ENCODE measurements at places on chromosomes 6 and 20.
A peak's percentile ranks its signal among the peaks of the same experiment; 100 is the strongest.

- no peak for DNase-seq
Observed at GRCh38 chr6:127938701-127939100, 37.8 kb upstream of the THEMIS start.

DNA sequence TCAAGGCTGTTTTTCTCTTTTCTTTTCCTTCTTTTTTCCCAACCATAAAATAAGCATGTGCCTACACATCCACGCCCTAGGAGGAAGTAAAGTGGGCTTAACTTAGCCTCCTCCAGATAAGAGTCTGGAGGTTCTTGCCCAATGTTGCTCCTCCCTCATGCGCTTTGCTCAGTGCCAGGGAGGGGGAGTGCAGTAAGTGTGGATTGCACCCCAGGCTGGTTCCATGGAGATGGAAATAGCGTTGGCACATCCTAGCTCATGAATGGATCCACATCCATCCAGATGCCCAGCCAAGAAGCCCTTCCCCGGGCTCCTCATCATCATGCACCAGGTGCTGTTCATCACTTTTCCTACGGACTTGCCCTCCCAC lies 58.2 kb downstream of the NEDD9 start:
- DNase-seq: no peak

DNA sequence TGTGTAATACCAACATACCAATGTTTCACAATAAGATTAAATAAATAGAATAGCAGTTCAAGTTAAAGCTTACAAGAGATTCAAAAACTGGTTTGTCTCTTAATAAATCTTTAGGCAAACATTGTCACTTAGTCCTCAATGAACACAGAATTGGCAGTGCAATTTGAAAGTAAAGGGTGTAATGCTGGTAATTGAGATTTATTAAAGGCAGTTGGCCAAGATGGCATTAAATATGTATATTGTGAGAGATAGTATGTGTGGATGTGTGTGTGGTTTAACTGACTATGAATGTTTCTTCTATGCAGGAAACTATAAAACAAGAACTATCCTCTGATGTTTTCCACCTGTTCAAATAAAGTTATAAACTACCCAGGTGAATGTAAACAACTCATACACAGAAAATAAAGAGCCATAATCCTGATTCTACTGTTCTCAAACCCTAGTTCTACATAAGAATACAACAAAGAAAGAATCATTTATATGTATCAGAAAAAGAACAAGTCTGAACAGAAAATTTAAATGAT lies 267.9 kb upstream of the PTCHD4 start:
- DNase-seq: no peak

GRCh38 chr20:7967199-7967844 lies 27.1 kb upstream of the HAO1 start:
- DNase-seq: no peak

DNA sequence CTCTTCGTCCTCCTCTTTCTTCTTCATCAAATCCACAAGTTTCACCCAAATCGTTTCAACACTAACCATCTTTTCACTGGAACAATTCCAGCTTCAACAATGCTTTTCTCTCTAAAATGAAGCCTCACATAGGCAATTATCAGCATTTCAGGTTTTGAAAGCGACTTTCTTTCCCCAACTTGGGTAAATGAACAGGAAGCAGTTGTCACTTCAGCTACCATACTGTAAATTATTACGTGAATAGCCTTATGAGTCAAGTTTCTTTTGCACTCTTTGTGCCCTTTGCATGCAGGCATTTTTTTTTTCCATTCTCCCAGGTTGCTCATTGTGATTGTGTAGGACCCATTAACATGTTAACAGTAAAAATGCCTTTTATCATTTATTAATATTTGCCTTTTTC lies 121.7 kb upstream of the BTBD3 start:
- DNase-seq: no peak

DNA sequence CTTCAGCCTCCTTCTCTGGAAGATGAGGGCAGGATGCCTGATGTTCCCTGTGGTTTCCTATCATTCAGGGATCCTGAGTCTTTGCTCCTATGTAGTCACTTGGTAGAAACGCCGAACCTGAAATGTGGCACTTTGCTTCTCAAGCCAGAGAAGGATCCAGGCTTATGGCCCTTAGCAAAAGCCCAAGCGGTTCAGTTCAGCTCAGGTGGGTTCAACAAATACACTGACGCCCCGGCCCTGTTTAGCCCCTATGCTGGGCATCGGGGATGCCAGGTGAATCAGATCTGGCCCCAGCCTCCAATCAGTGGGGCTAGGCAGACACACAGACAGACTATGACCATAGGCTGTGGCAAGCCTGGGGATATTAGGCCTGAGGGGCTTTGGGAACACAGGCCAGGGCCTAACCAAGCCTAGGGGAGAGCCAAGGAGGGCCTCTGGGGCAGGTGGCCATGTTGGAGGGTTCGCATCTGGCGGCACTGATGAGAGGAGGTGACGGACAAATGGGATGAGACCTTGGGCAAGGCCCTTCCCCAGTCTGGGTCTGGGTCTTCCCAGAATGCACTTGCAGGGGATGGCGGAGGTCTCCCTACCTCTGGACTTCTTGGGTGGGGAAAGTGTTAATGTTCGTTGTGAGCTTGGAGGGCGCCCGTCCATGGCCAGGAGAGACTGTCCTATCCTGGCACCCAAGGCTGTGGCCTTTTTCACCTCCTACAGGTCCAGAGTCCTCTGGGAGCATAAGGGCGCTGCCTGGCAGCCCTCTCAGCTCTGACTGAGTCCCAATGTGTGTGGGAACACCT lies 17.6 kb upstream of the SRC start:
- DNase-seq: no peak

- DNase-seq: no peak
Observed at GRCh38 chr6:163637524-163637923, 223.0 kb downstream of the QKI start.

- peak; percentile 16 for DNase-seq
Observed at GRCh38 chr6:129317931-129318820, 391.8 kb downstream of the ARHGAP18 start.

DNA sequence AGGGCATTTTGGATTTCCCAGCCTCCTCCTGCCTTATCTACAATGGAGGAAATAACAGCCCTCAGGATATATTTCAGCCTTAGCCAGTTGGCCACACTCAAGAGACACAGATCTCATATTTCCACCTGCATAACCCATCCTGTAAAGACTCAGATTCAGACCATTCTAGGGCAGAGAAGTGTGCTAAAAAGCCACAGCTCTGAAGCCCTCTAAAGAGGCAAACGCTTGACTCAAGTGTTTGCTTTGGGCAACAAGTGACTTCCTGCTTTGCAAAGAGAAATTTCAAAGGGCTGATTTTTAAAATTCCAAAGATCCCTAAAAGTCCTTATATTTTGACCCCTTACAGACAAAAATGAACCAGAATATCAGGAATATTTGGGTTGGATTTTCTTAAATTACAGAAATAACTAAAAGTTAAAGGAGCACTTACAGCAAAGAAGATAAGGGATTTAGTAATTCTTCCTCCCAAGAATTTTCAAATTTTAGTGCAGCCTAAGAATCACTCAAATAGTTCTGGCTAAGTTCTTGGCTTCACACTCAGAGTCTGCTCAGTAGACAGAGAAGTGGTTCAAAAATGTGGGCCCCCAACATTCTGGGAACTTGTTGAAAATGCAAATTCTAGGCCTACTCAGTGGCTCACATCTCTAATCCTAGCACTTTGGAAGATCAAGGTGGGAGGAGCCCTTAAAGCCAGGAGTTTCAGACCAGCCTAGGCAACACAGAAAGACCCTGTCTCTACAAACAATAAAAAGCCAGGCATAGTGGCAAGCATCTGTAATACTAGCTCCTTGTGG lies 18.9 kb upstream of the ADGRF5 start:
- no peak for DNase-seq

GRCh38 chr6:146814148-146814750 lies 215.5 kb downstream of the ADGB start:
- DNase-seq: no peak

- DNase-seq: no peak
Observed at GRCh38 chr6:156760377-156760776, 16.8 kb upstream of the ARID1B start.

DNA sequence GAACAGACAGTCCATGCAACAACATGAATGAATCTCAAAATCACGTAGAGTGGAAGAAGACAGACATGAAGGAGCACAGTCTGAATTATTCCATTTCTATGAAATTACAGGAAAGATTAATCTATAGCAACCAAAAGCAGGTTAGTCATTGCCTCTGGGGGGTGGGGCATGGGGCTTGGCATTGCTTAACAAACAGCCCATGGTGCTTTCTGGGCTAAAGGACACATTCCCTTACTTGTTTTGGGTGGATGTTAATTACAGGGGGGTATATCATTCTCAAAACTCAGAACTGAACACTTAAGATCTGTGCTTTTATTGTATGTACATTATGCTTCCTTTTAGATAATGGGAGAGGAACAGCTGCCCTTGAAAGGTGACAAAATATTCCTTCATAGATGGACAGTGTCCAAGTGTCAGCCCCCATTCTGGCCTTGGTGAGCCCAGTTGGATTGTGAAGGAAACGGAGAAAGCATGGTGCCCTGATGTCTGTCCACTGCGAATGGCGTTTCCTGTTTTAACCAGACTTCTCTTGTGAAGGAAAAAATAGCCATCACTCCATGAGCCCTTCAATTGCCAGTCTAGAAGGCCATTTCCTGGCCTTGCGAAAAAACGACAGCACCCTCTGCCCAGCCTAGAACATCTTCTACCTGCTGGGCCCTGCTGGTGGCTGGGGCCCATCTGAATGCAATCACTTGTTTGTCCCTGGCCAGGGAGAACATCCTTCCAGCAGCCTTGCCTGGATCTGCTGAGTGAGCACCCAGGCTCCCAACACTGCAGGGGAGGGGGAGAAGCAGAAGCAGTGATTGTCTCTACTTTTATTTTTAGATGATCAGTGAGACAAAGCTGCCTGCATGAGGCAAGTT lies 179.7 kb downstream of the BCAS1 start:
- no peak for DNase-seq

DNA sequence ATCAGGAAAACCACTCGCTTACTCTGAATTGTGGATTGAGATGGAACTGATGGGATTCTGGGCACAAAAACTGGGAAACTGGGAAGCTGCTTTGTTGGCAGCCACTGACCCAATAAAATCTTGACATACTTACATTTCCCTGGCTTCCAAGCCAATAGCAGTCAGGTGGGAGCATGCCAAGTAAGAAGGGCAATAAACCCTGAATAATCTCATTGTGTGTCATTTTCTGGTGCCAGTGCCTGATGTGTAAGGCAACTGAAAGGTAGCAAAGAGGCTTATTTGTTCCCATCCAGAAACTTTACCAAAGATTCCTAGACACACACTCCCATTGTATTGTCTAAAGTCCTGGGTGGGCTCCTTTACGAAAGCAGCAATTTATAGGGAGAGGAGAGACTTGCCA lies 93.2 kb downstream of the TBX18 start:
- peak; percentile 74 for DNase-seq

- no peak for DNase-seq
Observed at GRCh38 chr6:48695872-48696271, 584.9 kb upstream of the PTCHD4 start.

DNA sequence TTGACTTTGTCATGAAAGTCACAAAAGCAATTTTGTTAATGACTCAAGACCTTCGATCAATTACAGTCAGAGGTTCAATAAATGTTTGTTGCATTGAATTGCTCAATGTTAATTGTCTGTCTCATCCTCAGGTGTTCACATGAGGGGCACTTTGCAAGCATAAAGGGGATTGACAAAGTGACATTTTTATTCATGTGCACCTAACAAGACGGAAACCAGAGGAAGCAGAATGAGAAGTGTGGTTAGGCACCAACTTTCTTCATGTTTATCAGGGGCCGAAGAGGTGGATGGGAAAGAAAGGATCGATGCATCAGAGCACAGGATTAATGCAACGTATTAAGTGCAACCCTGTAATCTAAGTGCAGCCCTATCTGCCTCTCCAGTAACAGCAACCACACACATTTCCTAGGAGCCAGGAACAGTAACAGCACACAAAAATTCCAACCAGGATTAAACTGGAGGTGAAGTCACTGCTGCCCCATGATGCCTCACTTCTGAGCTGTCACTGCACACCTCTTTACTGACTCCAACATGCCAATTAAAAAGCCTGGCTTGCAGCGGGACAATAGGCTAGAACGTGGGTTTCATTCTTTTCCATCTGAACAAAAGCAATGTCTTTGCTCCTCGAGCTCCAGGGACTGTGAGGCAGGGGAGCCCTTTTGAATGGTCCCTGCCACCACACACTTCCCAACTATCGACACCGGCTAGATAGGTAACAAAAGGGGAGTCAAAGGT lies 262.7 kb downstream of the CD83 start:
- DNase-seq: no peak

DNA sequence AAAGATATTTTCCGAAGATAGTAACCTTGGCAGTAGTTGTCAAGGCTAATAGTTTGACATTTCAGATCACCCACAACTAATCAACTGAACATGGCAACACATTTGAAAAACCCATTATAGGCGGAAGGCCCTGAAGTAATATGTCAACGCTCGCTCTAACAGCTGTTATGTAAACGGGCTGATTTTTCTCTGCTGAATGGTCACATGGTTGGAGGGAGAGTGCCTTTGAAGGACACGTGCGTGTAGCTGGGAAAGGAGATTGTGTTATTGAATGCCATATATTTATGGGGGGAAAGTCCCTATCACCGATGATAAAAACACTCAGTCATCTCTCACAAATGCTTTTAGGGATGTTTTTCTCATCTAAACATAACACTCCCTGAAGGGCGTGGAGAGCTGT lies 160.0 kb upstream of the RALGAPA2 start:
- no peak for DNase-seq

- DNase-seq: no peak
Observed at GRCh38 chr6:87074101-87074621, 20.7 kb downstream of the CGA start.

DNA sequence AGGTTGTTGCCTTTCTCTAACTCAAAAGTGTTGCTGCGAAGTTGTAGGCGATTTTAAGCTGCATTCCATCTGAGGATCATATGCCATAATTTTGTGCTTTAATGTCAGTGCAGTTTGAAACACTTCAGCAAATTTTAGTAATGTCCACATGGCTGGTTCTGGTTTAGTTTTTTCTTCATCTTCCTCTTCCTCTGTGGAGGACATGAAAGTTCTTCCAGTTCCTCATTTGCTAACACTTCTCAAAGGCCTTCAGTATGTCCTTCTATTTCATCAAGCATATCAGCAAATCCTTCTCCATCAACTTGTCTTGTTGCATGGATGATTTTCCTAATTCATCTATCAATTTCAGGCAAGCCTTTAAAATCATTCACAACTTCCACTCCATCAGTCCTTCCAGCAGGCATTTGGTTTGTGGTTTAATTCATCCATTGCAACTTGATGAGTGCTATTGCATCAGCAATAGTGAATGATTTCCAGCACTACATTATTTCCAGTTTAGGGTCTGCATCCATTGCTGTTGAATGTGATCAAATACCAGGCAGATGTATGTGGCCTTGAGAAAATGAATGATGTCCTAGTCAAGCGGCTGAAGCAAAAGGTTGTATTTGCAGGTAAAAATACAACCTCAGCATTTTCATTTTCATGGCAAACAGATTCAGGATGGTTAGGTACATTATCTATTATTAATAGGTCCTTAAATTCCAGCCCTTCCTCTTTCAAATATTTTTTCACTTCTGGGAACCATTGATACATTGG lies 20.2 kb downstream of the SHLD1 start:
- DNase-seq: no peak

GRCh38 chr20:63882257-63883200 lies 12.4 kb upstream of the DNAJC5 start:
- no peak for DNase-seq

Data from NCI-H446 (cell line).